ENCODE measurements at places on chromosomes 2 and 18.

DNA sequence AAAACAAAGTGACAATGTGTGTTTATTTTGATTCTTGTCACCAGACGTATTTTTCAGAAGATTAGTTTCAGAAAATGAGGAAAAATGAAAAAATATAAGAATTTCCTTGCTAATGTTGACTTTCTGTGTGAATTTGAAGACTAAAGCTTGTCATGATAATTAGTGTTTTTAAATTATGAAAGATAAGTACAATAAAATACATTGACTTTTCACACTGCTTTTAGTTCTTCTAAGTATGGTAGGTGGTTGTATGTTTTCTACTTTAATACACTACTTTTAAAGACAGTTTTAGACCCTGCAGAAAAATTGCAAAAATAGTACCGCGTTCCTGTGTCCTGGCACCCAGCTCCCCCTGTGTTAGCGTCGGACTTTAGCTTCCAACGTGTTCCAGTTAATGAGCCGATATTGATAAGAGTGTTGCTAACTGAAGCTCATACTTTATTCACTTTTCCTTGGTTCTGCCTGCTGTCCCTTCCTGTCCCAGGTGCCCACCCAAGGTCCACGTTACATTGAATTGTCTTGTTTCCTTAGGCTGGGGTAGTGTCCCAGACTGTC lies 695 bp downstream of the RBFA start:
- DNase-seq, result no peak

- DNase-seq, result no peak
Observed at GRCh38 chr2:30266051-30266621, 34.8 kb downstream of the LBH start.

GRCh38 chr2:99450199-99450598 lies 39.6 kb downstream of the REV1 start:
- no peak for DNase-seq

- no peak for DNase-seq
Observed at GRCh38 chr2:214201892-214202291, 209.0 kb upstream of the VWC2L start.

GRCh38 chr2:223626716-223627115 lies 24.6 kb upstream of the SCG2 start:
- no peak for DNase-seq

GRCh38 chr2:222423186-222423585 lies 1.2 kb upstream of the SGPP2 start:
- DNase-seq, result no peak
